ENCODE measurements at places on chromosomes 7 and 10.

- no peak for ATAC-seq
Measured at GRCh38 chr7:1275451-1276381, 43.0 kb downstream of the UNCX start.

DNA sequence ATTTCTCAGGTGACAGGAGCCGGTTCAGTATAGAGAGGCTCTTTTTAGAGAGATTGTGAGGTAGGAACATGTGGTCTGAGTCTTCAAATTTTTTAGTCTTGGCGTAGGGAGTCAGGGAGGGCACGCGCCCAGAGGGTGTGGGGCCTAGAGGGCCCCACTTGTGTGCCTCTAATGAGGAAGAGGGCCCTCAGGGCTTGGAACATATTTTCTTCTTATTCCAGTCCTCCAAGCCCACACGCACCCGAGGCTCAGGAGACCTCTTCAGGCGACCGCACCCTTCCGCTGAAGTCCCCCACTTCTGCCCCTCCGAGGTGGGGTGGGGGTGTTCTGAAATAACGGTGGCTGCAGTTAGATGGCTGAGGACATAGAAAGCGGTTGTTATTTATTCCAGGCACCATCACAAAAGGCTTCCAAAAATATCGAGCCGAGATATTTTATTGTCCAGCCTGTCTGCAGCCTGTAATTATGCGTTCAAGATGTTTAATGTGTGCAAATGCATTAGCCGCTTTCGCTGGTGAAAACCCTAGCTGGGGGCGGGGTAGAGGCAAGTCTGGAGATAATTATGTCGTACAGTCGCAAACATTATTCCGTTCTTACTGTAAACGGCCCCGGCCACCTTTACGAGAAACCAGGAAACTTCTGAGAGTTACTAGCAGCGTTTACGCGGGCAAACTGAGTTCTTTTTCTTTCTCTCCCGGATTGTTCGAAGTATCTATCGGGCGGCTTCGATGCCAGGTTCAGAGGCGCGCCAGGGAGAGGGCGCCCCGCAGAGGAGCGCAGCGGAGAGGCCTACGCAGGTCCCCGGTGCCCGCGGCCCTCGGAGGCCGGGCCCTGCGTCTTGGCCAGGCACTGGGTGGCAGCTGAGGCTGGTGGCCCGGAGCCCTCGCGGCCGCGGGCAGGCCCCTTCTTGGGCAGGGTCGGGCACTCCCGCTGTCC is 12.9 kb upstream of the HOXA13 start:
- ATAC-seq, result no peak

GRCh38 chr10:4073912-4074311 is 288.9 kb upstream of the KLF6 start:
- ATAC-seq, result no peak

- no peak for ATAC-seq
Measured at GRCh38 chr10:34018129-34018528, 683.7 kb upstream of the NRP1 start.

DNA sequence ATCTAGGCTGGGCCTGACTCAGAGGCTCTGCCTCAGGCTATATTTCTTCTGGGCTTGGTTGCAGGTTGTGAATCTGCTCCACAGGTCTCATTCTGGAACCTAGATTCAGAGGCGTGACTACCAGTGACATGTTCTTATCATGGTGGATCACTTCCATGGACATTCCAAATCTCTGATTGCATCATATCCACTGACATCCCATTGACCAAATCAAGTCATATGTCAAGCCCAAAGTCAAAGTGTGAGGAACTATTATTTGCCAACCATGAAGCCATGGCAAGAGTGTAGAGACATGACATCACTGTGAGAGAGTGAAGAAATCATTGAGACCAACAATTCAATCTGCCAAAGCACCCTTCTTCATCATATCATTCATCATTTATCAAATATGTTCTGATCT is 11.9 kb upstream of the ODAD2 start:
- ATAC-seq, result no peak
